ENCODE measurements at places on chromosomes 16 and 17. TPM values are rescaled to one million over a fixed set of nuclear protein-coding genes. Genes with fewer than 3 reads are reported as not detected.

- DNase-seq: no peak
Observed at GRCh38 chr16:86714166-86714565, 135.8 kb downstream of the FOXL1 start.

GRCh38 chr17:19306160-19307111 is 56.1 kb downstream of the B9D1 start:
- no peak for DNase-seq

GRCh38 chr16:67268136-67268579 is 11.2 kb upstream of the PLEKHG4 start:
- DNase-seq: no peak

The CCL7 gene
- not detected for total RNA-seq

DNA sequence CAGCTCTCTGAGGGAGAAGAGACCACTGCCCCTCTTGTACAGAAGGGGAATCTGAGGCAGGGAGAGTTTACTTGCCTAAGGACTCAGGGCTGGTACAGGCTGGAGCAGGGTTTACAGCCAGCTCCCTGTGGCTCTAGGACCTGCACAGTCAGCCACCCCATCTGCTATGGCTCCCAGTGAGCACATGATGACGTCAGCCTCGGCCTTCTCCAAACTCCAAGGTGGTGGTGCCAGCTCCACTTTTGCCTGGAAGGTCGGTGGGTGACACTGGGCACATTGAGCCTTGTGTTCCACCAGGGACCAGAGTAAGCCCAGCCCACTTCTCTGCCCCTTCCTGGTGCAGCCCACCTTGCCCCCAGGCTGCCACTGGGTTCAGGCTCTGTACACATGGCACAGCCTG is 202.2 kb downstream of the ENGASE start:
- no peak for DNase-seq
